ENCODE measurements at places on chromosomes 11 and 22. TPM values are rescaled to one million over a fixed set of nuclear protein-coding genes. Genes with fewer than 3 reads are reported as not detected.

The MS4A6E gene
- not detected for total RNA-seq

The MYBPC3 gene
- total RNA-seq = not detected

The IRAG1 gene
- total RNA-seq = 3.7 TPM

The FOLR2 gene
- total RNA-seq = not detected

The OR51I1 gene
- not detected for total RNA-seq

The OSBP2 gene
- total RNA-seq = 0.89 TPM

The OR5D14 gene
- total RNA-seq = not detected

- no peaks in the 10 kb centered on the region for H3K27me3 ChIP-seq
- H3K36me3 ChIP-seq = no peaks in the 10 kb centered on the region
- DNase-seq = no peak
- H3K27ac ChIP-seq = no peak overlapping the region
- H3K4me3 ChIP-seq = no peak overlapping the region
Observed at GRCh38 chr11:70504246-70505020, 106.1 kb downstream of the CTTN start.

GRCh38 chr11:20762980-20763379, 93.6 kb downstream of the NELL1 start:
- DNase-seq = no peak
- H3K27me3 ChIP-seq = no peaks in the 10 kb centered on the region
- H3K27ac ChIP-seq = no peak overlapping the region
- no peaks in the 10 kb centered on the region for H3K4me1 ChIP-seq
